ENCODE measurements at places on chromosomes 1 and 21.

- no peak for DNase-seq
Observed at GRCh38 chr1:72066431-72066830, 215.9 kb downstream of the NEGR1 start.

GRCh38 chr1:214441119-214441518 is 110.3 kb downstream of the PTPN14 start:
- DNase-seq = no peak

- no peak for DNase-seq
Observed at GRCh38 chr1:205495237-205495823, 9.1 kb upstream of the CDK18 start.

GRCh38 chr1:245217853-245218608 is 63.2 kb downstream of the KIF26B start:
- DNase-seq = no peak

- no peak for DNase-seq
Observed at GRCh38 chr1:244429818-244430217, 21.9 kb downstream of the ADSS2 start.
